Neural cell (in vitro differentiated cells): ENCODE measurements at places on chromosomes 13 and 19. TPM values are rescaled to one million over a fixed set of nuclear protein-coding genes. Genes with fewer than 3 reads are reported as not detected.

The MAMSTR gene
- polyA plus RNA-seq = 0.36 and 0.96 TPM in 2 replicates

The RDH8 gene
- polyA plus RNA-seq = not detected in 2 replicates

The KLK12 gene
- not detected in 2 replicates for polyA plus RNA-seq

The SLC10A2 gene
- polyA plus RNA-seq = not detected in 2 replicates

The ZNF530 gene
- polyA plus RNA-seq = 10.2 and 11.6 TPM in 2 replicates

The CRLF1 gene
- 3.3 and 14.2 TPM in 2 replicates for polyA plus RNA-seq

The NMRK2 gene
- not detected in 2 replicates for polyA plus RNA-seq

The DACH1 gene
- 14.4 and 20.0 TPM in 2 replicates for polyA plus RNA-seq

The SYNE4 gene
- 0.16 and 0.19 TPM in 2 replicates for polyA plus RNA-seq

The DMRTC2 gene
- not detected in 2 replicates for polyA plus RNA-seq

The TPGS1 gene
- 79.6 and 83.2 TPM in 2 replicates for polyA plus RNA-seq

The SSC5D gene
- 0.45 and 1.4 TPM in 2 replicates for polyA plus RNA-seq
